ENCODE measurements at places on chromosomes 4 and X.

DNA sequence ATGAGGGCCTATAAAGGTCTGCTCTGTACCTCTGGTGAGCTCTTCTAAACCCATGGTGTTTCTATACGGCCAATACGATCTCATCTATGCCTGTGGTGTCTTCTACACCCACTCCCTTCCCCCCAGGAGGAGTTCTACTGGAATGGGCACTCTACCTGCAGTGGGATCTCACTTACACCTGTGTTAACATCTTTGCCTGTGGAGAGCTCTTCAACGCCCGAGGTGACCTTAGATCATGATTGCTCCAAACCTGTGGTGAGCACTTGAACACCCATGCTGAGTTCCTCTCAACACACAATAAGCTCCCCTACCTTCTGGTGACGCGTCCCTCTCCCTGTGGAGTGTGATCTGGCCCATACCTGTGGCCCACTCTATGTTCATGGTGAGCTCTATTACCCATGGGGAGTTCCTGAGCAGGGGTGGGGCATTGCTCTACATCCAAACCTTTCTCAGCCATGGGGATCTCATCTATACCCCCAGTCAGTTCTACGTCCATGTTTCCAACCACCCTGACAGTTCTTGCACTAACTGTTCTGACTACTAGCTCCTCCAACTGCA lies 48.6 kb downstream of the BCOR start:
- no peak for DNase-seq

DNA sequence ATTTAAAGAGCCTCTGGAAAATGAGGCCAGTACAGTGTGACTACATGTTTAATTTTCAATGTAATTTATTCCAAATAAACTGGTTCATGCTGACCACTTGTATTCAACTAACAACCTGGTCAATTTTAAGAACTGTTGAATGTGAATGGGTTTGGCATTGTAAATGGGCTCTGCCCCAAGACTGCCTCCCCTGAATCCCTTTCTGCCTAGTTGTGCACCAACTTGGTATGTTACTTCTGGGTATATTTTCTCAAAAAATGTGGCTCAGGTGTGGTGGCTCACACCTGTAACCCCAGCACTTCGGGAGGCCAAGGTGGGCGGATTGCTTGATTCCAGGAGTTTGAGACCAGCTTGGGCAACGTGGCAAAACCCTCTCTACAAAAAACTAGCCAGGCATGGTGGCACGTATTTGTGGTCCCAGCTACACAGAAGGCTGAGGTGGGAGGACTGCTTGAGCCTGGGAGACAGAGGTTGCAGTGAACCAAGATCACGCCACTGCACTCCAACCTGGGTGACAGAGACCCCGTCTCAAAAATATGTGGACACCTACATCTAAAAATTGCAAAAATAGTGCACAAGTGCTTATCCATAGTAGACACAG lies 7.2 kb downstream of the RPL9 start:
- no peak for DNase-seq

- DNase-seq = no peak
Observed at GRCh38 chrX:9582956-9583355, 118.1 kb downstream of the TBL1X start.

GRCh38 chr4:26076000-26076587 lies 162.1 kb downstream of the SMIM20 start:
- DNase-seq = no peak
